Diencephalon (tissue), 1 donor: ENCODE measurements at places on chromosomes 12 and 14. TPM values are rescaled to one million over a fixed set of nuclear protein-coding genes. Genes with fewer than 3 reads are reported as not detected.

Gene ZNF891
- 9.5 TPM for total RNA-seq

Gene GPATCH2L
- 86.5 TPM for total RNA-seq

Gene PSMB11
- total RNA-seq: not detected

Gene COX8C
- total RNA-seq: not detected

Gene LBHD2
- 1.2 TPM for total RNA-seq

Gene AMN
- 0.23 TPM for total RNA-seq

Gene HCAR3
- total RNA-seq: not detected

Gene REP15
- 1.6 TPM for total RNA-seq

Gene ETFBKMT
- 4.4 TPM for total RNA-seq

Gene HOXC6
- total RNA-seq: not detected

Gene KLRC4
- total RNA-seq: 1.2 TPM

Gene A2ML1
- total RNA-seq: 2.3 TPM

Gene DLK1
- total RNA-seq: 1.4 TPM

Gene SLC39A9
- total RNA-seq: 121 TPM

Gene CFAP73
- total RNA-seq: 3.7 TPM

Gene GPRC5D
- total RNA-seq: not detected

Gene GPR137C
- total RNA-seq: 43.4 TPM

Gene CD69
- total RNA-seq: 1.2 TPM
